ENCODE measurements at places on chromosomes 13 and 19.

DNA sequence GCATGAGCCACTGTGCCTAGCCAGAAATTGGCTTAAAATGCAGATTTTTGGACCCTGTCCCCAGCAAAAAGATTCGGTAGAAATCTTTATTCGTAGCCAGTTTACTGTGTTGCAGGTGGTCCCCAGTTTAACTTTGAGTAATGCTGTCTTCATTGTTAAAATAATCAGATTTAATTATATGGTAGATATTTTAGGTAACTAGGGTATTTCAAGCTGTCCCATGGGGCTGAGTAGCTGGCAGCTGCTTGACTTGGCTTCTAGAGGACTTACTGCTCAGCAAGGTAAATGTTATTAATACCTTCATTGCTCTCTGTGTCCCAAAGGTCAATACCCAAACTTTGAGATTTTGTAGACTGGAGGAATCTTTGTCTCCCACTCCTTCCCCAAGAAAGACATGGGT is 21.1 kb downstream of the LSM14A start:
- DNase-seq, result no peak

- no peak for DNase-seq
These were observed 486.5 kb upstream of the KLF12 start for GRCh38 chr13:74620711-74621110.

DNA sequence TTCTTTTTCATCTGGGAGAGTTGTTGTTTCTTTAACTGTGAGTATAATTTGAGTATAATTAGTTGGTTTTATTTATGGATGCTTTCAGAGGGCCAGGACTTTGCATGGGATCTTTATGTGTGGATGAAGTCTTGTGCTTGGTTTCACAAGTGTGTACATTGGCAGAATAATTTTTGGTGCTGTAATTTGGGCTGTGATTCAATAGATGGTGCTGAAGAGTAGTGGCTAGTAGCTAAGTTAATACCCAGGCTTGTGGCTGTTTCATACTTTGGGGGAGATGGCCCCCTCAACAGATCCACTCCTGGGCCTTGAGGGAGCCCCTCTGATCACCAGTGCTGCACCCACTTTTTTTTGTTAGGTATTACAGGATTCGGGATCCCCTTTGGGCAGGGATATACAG is 1142.4 kb downstream of the SLITRK1 start:
- DNase-seq, result no peak

DNA sequence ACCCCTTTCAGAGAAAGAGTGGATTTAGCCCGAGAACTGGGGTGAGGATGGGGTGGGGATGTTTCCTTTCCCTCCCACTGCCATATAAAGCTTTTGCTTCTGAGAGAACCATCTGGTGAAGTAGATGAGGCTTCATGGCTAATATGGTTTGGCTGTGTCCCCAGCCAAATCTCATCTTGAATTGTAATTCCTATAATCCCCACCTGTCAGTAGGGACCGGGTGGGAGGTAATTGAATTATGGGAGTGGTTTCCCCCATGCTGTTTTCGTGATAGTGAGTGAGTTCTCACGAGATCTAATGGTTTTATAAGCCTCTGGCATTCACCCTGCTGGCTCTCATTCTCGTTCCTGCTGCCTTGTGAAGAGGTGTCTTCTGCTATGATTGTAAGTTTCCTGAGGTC is 270.9 kb downstream of the LMO7 start:
- no peak for DNase-seq

- DNase-seq, result peak; percentile 6
These were observed 33.7 kb downstream of the NFILZ start for GRCh38 chr19:8663920-8664670.

DNA sequence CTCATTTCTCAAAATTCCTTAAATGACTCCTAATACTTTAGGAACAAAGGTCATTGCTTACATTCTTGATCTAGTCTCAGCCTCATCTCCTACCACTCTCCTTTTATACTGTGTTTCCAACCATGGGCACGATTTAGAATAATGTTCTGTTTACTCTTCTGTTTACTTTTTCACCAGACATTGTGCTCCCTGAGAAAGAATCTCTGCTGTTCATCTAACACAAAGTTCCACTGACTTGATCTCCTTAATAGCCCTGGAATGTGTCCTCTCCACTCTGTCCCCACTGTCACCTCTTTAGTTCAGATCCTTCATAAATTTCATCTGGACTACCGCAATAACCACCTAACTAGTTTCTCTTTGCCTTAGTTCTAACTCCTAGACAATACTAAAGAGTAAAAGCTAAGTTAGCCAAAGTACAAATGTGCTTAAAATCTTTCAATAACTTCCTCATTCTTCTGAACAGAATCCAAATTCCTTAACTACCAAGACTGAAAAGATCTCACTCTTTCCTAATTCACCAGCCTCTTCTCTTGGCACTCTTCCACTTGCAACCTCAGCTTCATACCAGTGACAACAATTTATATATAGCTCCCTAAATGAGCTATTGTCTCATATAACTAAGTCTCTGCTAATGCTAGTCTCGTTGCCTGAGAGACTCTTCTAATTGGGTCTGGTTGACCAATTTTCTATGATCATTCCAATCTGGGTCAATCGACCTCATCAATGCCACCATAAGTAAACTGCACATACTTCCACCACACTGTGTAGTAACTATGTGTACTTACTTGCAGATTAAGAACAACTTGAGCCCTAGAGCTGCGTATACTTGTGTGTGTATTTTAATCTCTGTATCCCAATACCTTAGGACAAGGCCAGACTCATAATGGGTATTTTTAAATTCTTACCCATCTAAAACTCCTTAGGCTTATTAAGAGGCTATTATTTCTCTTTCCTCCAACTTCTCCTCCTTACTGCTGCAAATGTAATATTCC is 179.9 kb downstream of the VWA8 start:
- no peak for DNase-seq

- DNase-seq, result no peak
These were observed 42.3 kb upstream of the GTF2F2 start for GRCh38 chr13:45078003-45078402.

GRCh38 chr13:71814806-71815360 is 52.1 kb downstream of the DACH1 start:
- no peak for DNase-seq
